ENCODE measurements at places on chromosomes 12 and 14.

- DNase-seq, result no peak
Observed at GRCh38 chr14:22505697-22506377, 83.2 kb downstream of the DAD1 start.

DNA sequence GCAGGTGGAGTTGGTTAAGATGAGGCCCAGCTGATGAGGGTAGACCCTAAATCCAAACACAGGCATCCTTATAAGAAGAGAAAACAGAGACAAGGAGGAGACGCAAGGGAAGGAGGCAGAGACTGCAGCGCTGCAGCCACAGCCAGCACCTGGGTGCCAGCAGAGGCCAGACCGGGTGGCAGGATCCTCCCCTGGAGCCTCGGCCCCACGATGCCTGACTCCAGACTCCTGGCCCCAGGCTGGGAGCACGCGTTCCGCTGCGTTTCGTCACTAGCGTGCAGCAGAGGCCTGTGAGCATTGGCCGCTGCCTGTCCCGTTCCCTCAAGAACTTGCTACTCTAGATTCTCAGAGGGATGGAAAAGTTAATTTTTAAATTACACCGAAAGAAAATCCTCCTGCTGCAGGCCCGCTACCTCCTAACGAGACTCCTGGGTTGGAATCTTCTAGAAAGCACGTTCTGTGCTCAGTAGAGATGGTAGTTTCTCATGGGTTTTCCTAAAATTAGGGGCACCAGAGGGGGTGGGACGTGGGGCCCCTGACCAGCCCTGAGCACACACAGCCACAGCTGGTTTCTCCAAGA is 57.7 kb upstream of the FBRSL1 start:
- no peak for DNase-seq

GRCh38 chr12:118175823-118176447 is 40.0 kb downstream of the PEBP1 start:
- DNase-seq, result no peak

DNA sequence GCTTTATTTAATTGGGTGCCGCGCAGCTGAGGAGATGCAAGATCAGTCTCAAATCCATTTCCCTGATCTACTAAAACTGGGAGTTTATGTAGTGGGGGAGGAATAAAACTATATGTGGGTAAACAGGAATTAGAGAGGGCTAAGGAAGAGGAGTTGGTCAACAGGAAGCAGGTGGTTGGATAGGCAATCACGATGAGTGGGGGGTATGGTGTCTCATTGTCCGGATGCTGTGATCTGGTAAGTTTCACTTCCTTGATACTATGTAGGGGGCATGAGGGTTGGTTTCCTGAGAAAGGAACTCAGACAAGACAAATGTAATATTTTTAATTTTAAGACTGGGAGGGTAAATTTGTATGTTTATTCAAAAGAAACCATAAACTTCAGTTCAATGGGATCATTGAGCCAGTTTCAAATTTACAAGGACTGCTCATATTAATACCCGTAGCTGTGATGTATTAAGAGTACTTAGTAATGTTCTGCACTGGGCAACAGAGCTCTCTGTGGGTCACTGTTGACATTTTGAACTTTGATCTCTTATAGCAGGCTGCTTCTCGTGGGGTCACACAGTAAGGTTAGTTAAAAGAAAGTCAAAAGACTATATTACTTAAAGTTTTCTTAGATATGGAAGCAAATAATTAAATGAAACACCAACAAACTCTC is 786.2 kb upstream of the FBXO33 start:
- DNase-seq, result no peak

GRCh38 chr14:100684154-100684553 is 42.5 kb upstream of the DLK1 start:
- DNase-seq, result no peak

- no peak for DNase-seq
Observed at GRCh38 chr12:87441511-87441910, 587.7 kb downstream of the C12orf50 start.

DNA sequence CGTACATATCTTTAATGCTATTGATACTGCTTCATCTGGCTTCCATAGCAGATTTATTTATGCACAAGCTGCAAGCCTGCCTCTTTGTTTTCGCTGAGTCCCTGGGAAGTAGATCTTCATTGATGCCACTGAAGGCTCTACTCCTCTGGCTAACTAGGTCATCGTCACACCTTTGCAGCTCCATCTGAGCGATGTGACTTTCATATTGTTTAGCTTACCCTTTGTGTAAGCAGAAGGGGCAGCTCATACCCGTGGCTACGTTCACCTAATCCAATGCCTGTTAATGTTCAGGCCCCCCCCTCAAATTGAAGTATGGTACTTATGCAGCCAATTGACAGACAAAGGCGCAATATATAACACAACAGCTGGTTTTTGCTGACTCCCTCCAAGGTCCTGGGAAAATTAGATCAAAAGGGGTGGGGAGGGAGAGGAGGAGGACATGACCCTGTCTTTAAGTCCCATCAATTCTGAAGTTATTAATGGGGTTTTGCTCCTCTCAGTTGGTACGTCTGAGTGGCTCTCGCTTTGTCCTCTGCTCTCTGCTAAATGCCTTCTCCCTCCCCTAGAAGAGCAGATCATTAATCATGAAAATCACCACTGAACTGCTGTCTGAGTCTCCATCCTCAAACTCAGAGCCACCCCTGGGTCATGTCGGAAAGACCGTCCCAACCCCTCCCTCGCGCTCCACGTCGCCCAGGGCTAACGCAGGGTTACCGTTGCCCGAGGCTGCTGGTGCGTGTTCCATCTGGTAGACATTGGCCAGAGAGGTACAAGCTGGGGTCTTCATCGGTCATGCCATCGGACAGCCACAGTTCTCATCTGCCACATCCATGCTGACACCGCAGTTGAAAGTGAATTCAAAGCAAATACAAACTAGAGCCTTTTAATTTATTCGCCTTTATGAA is 128.8 kb downstream of the ADGRD1 start:
- no peak for DNase-seq

- DNase-seq, result no peak
Observed at GRCh38 chr14:92397953-92398564, 75.1 kb downstream of the SLC24A4 start.

DNA sequence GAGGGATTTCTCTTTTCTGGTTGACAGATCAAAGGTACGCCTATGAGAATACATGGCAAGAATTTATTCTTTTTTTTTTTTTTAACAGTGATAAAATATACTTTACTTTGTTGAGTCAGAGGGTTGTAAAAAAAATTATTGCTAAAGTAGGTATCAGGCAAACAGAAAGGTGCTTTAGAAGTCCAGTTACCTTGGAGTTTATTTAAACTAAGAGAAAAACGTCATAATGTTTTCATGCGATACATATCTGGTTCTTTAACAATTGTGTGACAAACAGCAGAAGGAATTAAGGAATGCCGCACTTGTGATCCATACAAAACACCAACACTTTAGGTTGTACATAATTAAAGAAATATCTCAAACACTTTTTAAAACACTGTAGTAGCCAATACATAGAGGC is 94.2 kb downstream of the BORCS5 start:
- no peak for DNase-seq

DNA sequence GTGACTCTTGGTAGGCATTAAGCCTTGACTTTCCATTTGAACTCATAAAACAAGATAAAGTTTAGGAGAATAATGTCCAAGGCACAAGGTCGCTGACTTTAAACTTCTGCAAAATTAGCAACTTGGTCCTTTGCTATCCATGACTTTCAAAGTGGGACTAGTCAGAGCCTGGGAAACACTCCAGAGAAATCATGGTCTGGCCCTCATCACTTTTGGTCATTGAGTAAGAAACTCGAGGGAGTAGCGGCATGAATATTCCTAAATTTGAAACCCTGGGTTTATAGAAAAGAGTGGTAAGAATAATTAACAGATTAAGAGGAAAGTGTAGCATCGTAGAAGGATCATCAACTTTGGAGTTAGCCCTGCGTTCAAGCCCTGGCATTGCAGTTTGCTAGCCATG is 16.9 kb upstream of the APPL2 start:
- DNase-seq, result no peak

GRCh38 chr14:58152014-58152857 is at the start of gene ARMH4:
Gene ARMH4 (minus strand): TSS chr14:58152213. CDS start chr14:58139358, 12,855 bp downstream.
- DNase-seq, result peak; percentile 86

DNA sequence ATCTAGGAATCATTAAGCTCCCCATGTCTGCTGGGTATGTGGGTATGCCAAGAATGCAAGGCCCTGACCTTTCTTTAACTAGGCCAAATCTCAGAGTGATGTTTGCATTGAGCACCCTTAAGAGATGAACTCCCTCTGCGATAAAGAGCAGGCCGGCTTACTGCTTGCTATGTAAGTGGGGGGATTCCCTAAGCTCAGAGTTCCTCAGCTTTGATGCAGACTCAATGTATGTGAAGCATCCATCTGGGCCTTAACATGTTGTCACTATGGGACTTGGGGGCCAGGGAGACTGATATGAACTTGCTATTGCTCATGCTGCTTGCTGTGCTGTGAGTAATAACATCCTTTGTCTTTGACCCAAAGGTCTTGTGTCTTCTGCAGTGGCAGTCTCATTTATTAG is 149.7 kb downstream of the C12orf75 start:
- no peak for DNase-seq

- no peak for DNase-seq
Observed at GRCh38 chr14:63378444-63378843, 59.7 kb upstream of the GPHB5 start.

DNA sequence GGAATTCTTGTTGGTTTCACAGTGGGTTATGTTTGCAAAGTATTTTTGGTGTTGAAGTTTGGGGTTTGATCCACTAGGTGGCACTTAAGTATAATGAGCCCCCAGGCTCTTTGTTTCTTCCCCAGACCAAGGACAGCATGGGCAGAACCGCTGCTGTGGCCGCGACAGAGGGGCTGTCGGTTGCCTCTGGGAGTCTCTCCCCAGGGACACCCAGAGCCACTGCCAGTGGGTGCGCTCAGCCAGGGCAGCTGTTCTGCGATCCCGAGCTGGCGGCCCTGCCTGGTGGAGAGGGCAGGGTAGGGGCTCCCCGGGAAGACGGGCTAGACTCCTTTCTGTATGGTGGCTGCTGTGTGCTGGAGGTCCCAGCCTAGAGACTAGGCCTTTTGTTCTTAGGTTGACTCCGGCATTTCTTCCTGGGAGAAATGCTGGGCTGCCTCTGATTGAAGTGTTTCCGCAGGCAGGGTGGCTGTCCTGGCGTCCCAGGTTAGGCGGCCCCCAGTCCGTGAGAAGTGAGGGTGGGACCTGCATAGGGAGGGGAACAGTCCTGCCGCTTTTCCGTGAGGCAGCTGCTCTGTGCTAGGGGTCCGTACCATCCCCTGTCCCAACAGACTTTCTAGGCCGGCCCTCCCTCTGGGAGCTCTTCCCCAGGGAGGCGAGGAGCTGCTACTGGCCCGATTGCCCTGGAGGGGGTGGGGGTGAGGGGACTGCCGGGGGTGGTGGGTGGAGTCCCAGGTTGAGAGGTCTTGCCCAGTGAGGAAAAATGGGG is 253.1 kb upstream of the PELI2 start:
- no peak for DNase-seq

DNA sequence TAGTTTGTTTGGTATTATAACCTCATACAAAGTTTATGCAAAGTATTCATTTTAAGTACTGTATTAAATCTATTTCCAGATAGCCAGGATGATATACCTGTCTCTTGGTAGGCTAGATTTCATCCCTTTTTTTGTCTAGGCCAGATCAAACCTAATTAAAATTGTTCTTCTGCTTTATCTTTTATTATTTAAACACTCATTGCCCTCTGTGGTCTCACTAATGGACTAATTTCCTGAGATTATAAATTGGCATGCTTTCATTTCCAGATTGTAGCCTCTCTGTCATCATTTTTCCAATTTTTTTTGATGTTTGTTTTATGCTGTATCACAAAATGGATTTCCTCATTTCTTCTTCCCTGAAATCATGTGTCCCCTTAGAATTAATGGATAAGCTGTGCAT is 85.6 kb upstream of the TMEM263 start:
- DNase-seq, result no peak

DNA sequence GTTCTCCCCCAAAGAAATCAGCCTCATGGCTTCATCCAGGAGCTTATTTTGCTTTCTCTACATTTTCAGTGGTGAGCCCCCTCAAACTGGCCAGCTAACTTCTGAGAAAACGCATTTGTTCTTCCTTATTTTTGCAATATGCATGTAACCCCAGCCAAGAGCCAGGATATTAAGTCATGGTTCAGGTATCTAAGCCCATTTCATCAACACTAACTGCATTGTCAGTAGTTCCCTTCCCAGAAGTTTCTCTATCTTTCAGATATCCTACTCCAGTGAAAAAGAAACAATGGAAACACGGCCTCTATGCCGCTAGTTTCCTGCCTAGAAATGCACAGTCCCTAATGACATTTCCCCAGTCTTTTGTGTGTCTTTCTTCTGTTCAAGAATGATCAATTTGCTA is 102.8 kb upstream of the RASSF8 start:
- DNase-seq, result peak; percentile 9

DNA sequence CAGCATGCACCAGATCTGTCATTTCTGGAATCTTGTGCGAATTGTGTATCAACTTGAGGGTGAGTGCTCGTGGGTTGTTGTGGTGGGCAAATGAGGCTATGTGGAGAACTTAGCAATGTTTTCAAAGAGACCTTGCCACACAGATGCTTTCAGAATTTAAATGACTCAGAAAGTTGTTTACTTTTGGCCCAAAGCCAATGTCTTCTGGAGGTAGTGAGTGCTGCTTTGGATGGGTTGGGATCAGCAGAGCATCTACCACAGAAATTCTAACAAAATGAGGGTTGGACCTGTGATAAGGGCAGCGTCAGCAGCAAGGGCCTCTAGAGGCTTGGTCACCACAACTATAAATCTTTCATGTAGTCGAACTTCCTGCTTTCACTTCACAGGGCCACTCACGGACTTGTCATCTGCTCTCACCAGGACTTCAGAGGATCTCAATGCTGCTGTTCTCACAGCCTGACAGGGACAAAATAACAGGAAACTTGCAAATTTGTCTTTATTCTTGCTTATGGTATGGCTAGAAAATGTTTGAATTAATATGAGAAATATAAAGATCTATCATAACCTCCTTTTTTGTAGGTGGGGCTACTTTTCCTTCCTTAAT is 111.4 kb downstream of the DACT1 start:
- peak; percentile 80 for DNase-seq

DNA sequence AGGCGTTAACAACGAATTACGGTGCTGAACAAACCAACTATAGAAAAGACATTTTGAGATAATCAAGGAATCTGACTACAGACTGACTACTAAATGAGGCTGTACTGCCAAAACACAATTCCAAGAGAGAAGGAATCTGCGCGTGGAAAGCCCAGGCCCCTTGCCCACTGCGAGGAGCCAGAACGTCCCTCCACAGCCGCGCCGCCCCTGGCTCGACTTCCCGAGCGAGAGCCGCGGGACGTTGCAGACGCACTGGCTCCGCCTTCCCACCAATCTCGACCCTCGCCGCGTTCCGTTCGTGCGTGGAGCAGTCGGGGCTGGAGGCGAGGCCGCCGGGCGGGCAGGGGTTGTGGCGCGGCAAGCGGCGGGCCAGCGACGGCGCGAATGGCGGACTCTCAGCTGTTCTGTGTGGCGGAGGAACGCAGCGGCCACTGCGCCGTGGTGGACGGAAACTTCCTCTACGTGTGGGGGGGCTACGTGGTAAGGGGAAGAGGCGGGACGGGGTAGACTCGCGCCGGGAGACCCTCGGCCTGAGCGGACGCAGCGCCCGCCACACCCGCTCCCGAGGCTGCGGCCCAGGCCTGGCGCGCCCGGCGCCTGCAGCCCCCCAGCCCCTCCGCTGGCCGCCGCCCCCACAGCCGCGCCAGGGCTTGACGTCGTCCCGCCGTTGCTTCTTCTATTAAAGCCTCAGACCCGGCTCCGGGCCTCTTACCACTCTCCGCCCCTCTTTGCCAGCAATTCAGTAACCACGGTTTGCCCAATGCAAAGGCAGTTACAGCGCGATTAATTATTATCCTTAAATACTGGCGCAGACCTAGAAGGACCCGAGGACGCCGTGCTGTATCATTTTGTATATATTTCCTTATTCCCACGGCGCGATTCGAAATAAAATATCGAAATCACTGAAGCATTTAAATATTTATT is at the start of gene KLHDC1:
TSS of gene KLHDC1 (plus strand) at position 310 of the 924 bp plus-strand sequence. CDS start at position 385, 75 bp downstream.
- DNase-seq, result peak; percentile 54

- DNase-seq, result no peak
Observed at GRCh38 chr12:25949343-25949742, 9.1 kb upstream of the RASSF8 start.
